ENCODE measurements at places on chromosomes 1 and 21. TPM values are rescaled to one million over a fixed set of nuclear protein-coding genes. Genes with fewer than 3 reads are reported as not detected.

SPATA45 gene
- 0.81 TPM for total RNA-seq

TMPRSS2 gene
- total RNA-seq, result 0.36 TPM

BGLAP gene
- 0.87 TPM for total RNA-seq

MYCL gene
- 60.7 TPM for total RNA-seq

KRTAP19-1 gene
- not detected for total RNA-seq

YBEY gene
- 42.4 TPM for total RNA-seq

IVL gene
- 0.17 TPM for total RNA-seq

AIRE gene
- not detected for total RNA-seq

SAMD13 gene
- total RNA-seq, result 5.4 TPM

TMEM61 gene
- not detected for total RNA-seq

OLIG1 gene
- 1.2 TPM for total RNA-seq

MAB21L3 gene
- 0.34 TPM for total RNA-seq

ZC3H11A gene
- 79.8 TPM for total RNA-seq

UBASH3A gene
- total RNA-seq, result 0.52 TPM

CACHD1 gene
- total RNA-seq, result 37.2 TPM

SHISAL2A gene
- 1.1 TPM for total RNA-seq

MRPL39 gene
- 30.9 TPM for total RNA-seq

DYNLT5 gene
- total RNA-seq, result not detected

DNAI4 gene
- total RNA-seq, result 12.1 TPM

RNU5D-1 gene
- under 0.01 TPM for total RNA-seq

TRABD2B gene
- total RNA-seq, result 0.19 TPM

FMO5 gene
- 3.7 TPM for total RNA-seq

CRYAA gene
- 0.58 TPM for total RNA-seq

PADI3 gene
- total RNA-seq, result not detected

SLC41A1 gene
- 20.1 TPM for total RNA-seq

SPRR3 gene
- total RNA-seq, result not detected

FAM131C gene
- total RNA-seq, result 1.5 TPM

LENEP gene
- 0.97 TPM for total RNA-seq

OR6N1 gene
- 1.5 TPM for total RNA-seq

SH3BGR gene
- total RNA-seq, result 19.3 TPM

TP73 gene
- 3.5 TPM for total RNA-seq

RBP7 gene
- total RNA-seq, result not detected

C8A gene
- not detected for total RNA-seq

USH2A gene
- total RNA-seq, result 0.63 TPM

MYBPH gene
- 0.22 TPM for total RNA-seq

MATN1 gene
- total RNA-seq, result 0.86 TPM

SIK1 gene
- 1.5 TPM for total RNA-seq

CHRM3 gene
- total RNA-seq, result 4.7 TPM

TIE1 gene
- total RNA-seq, result 3.0 TPM

DCAF8 gene
- 128 TPM for total RNA-seq

HUNK gene
- 4.9 TPM for total RNA-seq

CD1B gene
- not detected for total RNA-seq

ANGPTL3 gene
- total RNA-seq, result 2.9 TPM

NUP210L gene
- 0.12 TPM for total RNA-seq

RRP15 gene
- total RNA-seq, result 15.6 TPM

FAM151A gene
- total RNA-seq, result not detected

TNFSF4 gene
- 0.56 TPM for total RNA-seq

C1orf87 gene
- total RNA-seq, result not detected

FCER1G gene
- total RNA-seq, result not detected

GBP6 gene
- not detected for total RNA-seq

TAS1R1 gene
- 0.75 TPM for total RNA-seq

LCE1A gene
- total RNA-seq, result not detected

TP53BP2 gene
- 22.0 TPM for total RNA-seq

ARHGAP30 gene
- total RNA-seq, result 1.2 TPM

L1TD1 gene
- 2.6 TPM for total RNA-seq
